ENCODE measurements at places on chromosomes 13 and 19.

GRCh38 chr13:66940113-66940512 lies 290.0 kb downstream of the PCDH9 start:
- no peak for DNase-seq

GRCh38 chr19:58291943-58292342 lies 13.2 kb downstream of the ZNF8 start:
- no peak for DNase-seq

DNA sequence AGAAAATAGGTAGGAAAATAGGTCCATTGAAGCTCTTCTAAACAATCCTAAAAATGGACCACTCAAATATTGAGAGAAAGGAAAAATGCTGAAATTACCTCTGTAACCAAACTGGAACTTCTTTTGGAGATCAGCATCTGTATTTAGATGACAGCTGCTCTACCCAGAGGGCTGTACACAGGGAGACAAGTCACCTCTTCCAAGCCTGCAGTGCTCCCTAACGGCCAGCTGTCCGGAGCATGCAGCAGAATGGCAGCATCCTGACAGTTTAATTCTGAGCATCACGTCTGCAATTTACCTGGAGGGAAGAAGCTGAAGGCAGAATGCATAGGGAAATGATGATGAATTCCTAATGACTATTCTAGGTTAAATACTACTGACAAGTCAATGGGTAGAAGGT lies 62.8 kb upstream of the DIAPH3 start:
- no peak for DNase-seq

- no peak for DNase-seq
Observed at GRCh38 chr19:47848823-47849473, 10.1 kb upstream of the TPRX2 start.

GRCh38 chr13:110700641-110701040 lies 5.3 kb downstream of the CARS2 start:
- no peak for DNase-seq

GRCh38 chr13:102291587-102292218 lies 110.1 kb downstream of the FGF14 start:
- no peak for DNase-seq

- no peak for DNase-seq
Observed at GRCh38 chr19:44803442-44804428, 5.2 kb upstream of the BCAM start.

DNA sequence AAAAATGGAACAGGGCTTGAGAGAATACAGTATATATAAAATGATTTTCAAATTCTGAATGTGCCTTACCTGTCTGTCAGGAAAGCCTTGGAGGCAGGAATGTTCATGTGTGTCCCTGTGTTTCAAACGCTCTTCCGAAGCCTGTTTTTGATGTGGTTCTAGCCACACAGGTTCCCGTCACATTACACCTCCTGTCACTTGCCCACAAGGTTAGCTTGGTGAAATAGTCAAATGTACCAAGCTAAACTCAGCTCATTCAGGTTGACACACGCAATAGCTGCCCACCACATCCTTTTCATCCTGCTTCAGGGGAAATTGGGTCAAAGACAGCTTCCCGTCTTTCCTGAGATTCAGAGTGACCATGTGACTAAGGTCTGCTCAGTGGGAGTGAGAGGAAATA lies 574.0 kb downstream of the EFNB2 start:
- DNase-seq, result no peak

GRCh38 chr19:54255105-54255775 lies 1.8 kb downstream of the LILRB5 start:
- no peak for DNase-seq

GRCh38 chr13:112651311-112651710 lies 38.5 kb upstream of the ATP11A start:
- DNase-seq, result no peak

- DNase-seq, result no peak
Observed at GRCh38 chr13:44045180-44045562, 165.5 kb downstream of the LACC1 start.

DNA sequence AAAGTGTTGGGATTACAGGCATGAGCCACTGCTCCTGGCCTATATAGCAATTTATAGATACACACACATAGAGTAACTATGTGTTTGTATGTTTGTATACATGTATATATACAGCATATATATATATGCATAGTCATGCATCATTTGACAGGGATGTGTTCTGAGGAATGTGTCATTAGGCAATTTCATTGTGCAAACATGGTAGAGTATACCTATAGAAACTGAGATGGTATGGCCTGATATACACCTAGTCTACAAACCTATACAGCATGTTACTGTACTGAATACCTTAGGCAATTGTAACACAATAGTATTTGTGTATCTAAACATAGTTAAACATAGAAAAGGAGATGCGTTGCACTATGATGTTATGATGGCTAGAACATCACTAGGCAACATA lies 53.0 kb upstream of the PCCA start:
- DNase-seq, result no peak

GRCh38 chr13:107266657-107267056 lies 698.7 kb upstream of the ARGLU1 start:
- no peak for DNase-seq

DNA sequence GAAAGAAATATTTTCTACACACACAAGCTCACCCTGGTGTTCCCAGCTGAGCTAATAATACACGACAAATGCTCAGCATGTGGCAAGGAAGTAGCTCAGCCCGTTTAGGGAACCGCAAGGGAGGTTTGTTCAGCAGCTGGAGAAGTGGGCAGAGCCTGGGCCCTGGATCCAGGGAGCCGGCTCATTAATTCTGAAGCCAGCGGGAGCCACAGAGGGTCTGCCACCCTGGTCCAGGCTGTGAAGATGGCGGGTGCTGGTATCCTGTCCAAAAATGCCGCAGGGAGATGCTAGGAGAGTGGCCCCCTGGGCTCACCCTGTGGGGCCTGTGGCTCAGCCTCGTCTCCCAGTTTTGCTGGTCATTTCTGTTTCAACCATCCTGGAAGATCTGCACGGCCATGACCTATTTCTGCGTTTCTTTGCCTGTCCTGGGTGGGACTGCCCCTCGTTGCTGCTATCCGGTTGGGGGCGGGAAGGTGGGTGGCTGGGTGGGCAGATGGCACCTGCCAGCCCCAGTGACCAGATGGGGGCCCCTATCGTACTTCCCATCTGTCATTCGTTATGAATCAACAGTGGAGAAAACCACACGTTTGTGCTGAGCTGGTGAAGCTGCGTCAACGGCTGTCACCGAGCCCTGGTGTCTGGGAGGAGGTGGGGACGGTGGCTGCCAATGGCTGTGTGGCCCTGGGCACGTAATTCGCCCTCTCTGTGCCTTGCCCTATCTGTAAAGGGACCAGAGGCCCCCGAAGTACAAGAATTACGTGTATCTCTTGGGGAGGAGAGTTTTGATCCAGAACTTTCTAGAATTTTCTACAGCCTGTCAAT lies 2.7 kb upstream of the GNA15 start:
- DNase-seq, result no peak

DNA sequence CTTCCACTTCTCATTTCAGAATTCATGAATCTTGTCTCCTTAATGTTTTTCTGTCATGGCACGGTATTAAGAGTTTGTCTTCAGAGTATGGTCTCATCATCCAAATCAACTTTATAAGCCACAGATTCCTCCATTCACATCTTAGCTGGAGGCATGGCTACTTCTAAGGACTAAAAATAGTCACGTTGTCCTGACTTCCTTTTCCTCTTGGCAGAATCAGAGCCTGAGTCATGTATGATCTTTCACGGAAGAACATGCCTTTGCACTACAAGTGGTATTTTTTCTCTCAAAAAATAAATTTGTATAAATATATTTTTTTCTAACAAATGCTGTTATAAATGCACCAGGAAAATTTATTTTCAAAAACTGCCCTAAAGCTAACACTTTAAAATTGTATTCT lies 71.4 kb downstream of the ALOX5AP start:
- peak; percentile 5 for DNase-seq

DNA sequence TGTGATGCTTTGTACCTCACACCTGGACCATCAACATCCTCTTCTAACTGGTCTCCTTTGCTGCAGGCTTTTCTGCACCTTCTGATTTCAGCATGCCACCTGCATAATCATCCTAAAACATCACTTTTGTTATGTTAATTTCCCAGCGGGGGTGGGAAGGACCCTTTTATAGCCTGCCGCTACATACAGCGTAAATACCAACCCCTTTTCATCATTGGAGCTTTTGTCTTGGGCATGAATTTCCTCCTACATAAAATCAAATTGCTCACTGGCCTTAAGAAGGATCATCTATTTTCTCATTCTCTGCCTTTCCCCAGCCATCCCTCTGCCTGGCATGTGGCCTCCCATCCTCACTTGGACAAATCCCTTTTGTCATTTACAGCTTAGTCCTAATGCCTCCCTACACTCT lies 124.7 kb downstream of the RBM26 start:
- no peak for DNase-seq

- no peak for DNase-seq
Observed at GRCh38 chr13:93926425-93926824, 553.1 kb downstream of the DCT start.

DNA sequence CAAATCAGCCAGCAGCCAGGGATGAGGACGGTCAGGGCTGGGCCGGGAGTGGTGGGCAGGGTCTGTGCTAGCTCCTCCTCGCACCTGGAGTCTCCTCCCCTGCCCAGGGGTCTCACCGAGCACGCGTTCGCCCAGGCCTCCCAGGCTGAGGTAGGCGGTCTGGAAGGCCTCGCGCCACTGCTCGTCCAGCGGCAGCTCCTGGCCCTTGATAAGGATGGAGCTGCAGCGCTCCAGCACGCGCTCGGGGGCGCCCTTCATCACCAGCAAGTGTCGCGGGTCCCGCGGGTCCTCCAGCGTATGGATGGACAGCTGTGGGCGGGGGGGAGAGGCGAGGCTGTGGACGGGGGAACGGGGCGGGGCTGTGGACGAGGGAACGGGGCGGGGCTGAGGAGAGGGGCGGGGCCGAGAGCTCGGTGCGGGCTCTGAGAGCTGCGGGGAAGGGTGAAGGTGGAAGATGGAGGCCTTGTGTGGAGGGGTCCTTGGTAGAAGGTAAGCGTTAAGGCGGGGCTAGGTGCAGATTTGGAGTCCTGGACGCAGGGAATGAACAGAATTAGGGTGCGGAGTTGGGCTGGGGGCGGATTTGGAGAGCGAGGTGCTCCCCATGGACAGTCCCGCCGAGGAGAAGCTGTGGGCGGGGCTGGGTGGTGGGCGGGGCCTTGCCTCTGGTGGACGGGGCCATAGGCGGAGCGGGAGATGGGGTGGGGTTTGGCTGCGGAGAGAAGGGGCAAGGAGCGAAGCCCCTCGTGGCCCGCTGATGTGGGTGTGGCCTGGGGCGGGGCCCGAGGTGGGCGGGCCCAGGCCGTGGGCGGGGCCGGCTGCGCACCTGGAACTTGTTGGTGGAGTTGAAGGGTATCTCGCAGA lies 5.7 kb downstream of the ATP4A start:
- DNase-seq, result no peak

GRCh38 chr13:51479199-51479523 lies 26.3 kb upstream of the INTS6 start:
- no peak for DNase-seq

DNA sequence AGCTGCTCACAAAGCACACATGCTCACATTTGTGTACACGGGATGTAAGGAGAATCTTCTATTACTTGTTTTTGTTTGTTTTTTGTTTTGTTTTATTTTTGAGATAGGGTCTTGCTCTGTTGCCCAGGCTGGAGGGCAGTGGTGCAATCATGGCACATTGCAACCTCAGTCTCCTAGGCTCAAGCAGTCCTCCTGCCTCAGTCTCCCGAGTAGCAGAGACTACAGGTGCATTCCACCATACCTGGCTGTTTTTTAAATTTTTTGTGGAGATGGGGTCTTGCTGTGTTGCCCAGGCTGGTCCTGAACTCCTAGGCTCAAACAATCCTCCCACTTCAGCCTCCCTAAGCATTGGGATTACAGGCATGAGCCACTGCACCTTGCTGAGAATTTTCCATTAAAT lies 41.8 kb downstream of the KCNC3 start:
- no peak for DNase-seq

DNA sequence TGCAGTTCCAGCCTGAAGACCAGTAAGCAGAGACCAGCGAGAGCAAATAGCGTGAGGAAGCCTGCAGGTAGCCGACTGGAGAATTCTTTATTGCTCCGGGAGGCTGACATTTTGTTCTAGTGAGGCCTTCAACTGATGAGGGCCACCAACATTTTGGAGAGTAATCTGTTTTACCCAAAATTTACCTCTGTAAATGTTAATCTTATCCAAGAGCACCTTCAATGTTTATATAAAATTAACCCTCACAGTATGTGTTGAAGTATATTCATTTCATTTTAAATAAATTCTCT lies 546.4 kb upstream of the SLITRK5 start:
- no peak for DNase-seq

DNA sequence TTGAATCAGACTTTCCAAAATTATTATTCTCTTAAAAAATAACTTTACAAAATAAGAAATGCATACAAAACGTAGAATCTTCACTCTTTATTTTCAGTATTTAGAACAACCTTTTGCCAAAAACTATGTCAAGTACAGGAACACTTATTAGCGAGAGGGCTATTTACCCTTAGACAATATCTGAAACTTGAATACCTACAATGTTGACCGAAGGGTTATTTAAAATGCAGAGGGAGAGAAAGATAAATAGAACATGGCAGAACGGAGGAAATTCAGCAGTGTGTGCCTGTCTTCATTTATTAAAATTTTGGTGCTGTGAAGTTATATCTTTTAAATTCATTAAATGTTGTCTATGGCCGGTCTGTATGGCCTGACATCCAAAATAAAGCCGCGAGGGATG lies 198.8 kb downstream of the EFNB2 start:
- no peak for DNase-seq

DNA sequence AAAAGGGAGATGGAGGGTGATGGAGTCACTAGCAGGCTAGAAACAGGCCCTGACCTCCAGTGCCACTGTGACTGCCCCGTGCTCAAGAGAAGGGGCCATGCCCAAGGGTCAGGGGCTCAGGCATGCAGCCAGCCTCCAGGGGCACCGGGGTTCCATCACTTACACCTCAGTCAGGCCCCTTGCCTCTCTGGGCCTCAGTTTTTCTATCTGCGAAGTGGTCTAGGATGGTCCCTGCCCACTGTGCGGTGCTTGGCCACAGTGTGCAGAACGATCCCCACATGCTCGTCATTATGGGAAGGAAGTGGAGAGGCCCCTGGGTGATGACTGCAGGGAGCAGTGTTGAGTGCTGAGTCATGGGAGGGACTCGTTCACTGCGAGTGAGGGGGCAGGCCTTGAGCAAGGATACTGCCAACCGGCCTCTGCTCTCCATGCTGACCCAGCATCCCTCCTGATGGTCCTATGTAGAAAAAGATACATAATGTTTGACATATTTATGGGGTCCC lies 23.1 kb downstream of the TMED1 start:
- DNase-seq, result peak; percentile 76

- DNase-seq, result no peak
Observed at GRCh38 chr19:51108805-51109146, 567 bp upstream of the CTU1 start.

GRCh38 chr19:39873385-39873784 lies 27.2 kb upstream of the FBL start:
- no peak for DNase-seq

All from SW 1271 (cell line).